ENCODE measurements at places on chromosomes 5 and 9.

GRCh38 chr5:151808451-151809169 lies 36.9 kb downstream of the G3BP1 start:
- DNase-seq: no peak

- DNase-seq: no peak
Observed at GRCh38 chr9:86909388-86909787, 37.9 kb downstream of the GAS1 start.

- no peak for DNase-seq
Observed at GRCh38 chr5:175516933-175517823, 38.8 kb downstream of the SFXN1 start.

DNA sequence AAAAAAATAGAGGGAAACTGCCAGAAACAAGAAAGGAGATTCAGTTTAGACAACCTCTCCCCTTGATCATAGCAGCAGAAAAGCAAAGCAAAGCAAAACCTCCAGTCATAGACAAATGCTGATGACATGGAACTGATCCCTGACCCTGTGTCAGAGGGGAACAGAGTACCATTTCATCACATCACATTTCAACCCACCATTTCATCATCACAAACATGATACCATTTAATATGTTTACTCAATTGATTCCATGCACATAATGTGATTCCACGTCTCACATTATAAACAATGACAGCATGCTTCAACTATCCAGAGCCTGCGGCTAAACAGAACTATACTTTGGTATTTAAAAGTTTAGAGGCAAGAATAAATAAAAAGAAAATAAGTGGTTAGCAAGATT lies 28.7 kb upstream of the ACOT12 start:
- DNase-seq: no peak

GRCh38 chr9:110121170-110121569 lies 86.8 kb downstream of the C9orf152 start:
- DNase-seq: no peak

GRCh38 chr9:132894862-132895835 lies 16.5 kb downstream of the SPACA9 start:
- no peak for DNase-seq

Data from GM12891 (cell line).